ENCODE measurements at places on chromosomes 3 and 15.

DNA sequence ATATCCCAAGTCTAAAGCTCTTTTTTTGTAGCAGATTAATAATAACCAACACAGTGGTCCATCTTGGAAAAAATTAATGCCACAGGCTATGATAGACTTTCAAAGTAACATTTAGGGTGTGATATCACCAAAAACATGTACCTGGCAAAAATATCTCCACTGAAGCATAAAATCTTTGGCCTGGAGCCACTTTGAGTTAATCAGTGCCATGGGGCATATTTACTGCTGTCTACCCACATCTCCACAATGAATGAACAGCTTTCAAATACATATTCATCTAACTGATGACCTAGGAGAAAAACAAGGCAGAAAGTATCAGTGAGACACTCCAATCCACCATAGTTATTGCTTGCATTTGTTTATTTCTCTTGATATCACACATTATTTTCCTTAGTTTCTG, 296.0 kb upstream of the MDFIC2 start:
- DNase-seq, result no peak

- DNase-seq, result no peak
These were observed 37.5 kb downstream of the SEMA5B start for GRCh38 chr3:122989856-122990575.

GRCh38 chr3:148937467-148938255, 53.7 kb upstream of the GYG1 start:
- peak; percentile 69 for DNase-seq

DNA sequence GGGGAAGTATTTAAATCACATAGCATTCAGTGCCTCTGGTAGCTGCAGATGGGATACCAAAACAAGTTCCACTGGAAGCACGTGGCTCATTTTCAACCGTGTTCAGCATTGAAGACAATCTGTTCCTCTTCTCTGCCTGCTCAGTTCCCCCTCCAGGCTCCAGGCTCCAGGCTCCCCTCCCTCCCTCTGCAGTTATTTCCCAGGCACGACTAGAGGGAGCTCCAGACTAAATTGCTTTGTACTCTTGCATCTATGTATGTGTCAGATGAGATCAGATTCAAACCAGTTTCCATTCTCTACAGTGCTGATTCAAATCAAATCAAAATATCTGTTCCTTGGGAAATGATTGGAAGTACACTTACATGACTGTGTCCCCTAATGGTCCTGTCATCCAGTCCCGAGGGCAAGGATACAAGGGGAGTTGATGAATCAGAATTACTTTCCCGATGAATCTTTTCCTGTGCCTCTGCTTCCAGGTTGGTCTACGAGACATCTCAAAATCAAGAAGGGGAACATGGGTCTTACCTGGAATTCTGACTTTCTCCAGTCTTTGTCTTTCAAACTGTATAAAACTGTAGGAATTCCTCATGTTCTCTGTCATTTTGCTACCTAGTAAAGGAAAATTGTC, 600.5 kb downstream of the EDEM1 start:
- DNase-seq, result no peak

DNA sequence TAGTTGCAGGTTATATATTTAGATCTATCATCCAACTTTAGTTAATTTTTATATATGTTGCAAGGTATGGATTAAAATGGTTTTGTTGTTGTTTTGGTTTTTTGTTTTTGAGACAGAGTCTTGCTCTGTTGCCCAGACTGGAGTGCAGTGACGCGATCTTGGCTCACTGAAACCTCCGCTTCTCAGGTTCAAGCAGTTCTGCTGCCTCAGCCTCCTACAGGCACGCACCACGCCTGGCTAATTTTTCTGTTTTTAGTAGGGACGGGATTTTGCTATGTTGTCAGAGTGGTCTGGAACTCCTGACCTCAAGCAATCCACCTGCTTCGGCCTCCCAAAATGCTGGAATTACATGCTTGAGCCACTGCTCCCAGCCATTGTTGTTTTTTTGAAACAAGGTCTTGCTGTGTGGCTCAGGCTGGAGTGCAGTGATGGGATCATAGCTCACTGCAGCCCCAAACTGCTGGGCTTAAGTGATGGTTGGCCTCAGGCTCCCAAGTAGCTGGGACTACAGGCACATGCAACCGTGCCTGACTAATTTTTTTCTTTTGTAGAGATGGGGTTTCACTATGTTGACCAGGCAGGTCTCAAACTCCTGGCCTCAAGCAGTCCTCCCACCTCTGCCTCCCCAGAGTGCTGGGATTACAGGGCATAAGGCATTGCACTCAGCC, 92.0 kb downstream of the ZNF609 start:
- DNase-seq, result no peak

- no peak for DNase-seq
These were observed 11.3 kb downstream of the LYSMD4 start for GRCh38 chr15:99721896-99722295.

DNA sequence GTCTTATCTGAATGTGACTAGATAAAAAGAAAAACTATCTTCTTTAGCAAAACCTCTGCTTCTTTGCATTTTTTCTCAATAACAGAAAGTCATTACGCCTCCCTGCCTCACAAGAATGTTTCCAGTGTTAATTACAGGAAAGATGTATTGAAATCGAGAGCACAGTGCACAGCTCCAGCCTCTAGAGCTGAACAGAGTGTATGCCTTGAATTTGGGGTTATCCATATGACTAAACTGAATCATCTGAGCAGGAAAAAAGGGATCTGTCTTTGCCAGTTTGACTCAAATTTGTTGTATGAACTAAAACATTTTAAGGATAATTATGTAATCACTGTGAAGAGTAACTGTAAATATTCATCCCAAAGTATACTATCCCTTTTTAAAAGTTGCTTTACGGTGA, 149.1 kb upstream of the CGNL1 start:
- no peak for DNase-seq

- DNase-seq, result peak; percentile 88
These were observed 57.0 kb downstream of the NEK10 start for GRCh38 chr3:27312044-27312668.

GRCh38 chr3:128316481-128316891, 150.2 kb downstream of the DNAJB8 start:
- DNase-seq, result peak; percentile 45

GRCh38 chr3:44058022-44058867, 183.4 kb upstream of the TOPAZ1 start:
- DNase-seq, result peak; percentile 62

DNA sequence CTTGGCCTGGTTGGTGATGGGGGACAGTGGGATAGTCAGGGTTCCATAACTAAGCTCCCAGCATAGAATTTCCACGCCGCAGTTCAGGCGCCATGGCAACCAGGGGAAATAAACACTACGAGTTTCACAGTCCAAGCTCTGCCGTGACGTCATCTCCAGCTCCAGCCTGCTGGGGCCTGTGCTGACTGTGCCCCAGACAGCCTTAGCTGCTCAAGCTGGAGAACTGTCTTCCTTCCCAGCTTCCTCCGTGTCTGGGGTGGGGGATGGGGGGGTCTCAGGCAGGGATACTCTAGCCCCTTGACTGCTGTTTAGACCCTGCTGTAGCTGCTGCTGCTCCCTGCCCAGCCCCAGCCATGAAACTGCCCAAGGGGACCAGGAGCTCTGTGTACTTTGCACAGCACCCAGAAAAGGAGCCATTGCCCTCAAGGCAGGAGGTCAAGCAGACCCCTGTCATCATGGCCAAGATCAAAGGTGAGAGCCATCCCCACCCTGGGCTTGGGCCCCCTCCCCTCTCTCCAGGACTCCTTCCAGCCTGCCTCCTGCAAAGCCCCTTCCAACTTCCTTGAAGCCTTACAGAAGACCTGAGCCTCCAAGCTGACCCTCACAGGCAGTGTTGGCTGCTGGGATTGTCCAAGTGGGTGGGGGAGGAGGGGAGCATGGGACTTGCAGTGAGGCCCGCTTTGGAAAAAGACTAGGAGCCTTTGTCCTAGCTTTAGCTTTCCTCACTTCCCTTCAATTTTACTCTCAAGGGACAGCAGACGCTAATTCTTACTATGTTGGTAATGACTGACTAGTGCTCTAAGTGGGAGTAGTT, 11.4 kb upstream of the CSPG4 start:
- DNase-seq, result peak; percentile 97

- no peak for DNase-seq
These were observed 242.1 kb upstream of the CTDSPL start for GRCh38 chr3:37619568-37619967.

DNA sequence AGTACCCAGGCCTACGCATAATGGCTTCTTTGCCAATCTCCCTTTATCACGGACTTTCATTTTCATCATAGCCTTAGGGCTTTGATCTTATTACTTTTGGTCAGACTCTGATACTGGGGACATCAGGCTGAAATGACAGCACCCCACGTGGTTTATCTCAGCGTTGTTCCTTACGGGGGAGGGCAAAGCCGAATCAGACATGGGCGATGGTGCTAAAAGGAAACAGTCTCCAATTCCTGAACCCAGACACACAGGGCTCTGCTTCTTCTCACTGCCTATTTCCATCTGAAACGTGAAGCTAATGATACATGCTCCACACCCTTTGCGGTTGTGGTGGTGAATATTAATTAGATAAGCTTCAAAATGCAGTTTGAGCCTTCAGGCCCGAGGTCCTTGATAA, 59.4 kb upstream of the CD47 start:
- no peak for DNase-seq

- DNase-seq, result no peak
These were observed 47.9 kb downstream of the RGMA start for GRCh38 chr15:93041159-93041547.

- DNase-seq, result no peak
These were observed 81.3 kb downstream of the ABI3BP start for GRCh38 chr3:100911956-100912355.

DNA sequence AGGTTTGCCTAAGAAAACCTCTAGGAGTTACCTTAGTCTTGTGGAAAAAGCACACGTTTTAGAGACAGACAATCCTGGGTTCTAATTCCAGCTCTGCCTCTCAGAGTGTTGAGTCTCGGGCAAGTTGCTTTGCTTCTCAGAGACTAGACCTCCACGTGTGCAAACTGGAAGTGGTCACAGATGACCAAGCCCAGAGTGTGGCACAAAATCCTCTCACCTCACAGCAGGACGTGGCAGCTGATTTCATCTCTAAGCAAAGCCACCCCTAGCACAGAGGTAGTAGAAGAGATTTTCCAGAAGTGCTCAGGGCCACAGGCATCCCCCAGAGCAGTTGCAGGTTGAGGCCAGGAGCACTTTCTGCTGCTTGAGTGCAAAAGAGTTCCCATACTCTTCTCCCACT, 79.2 kb downstream of the CD47 start:
- DNase-seq, result no peak

DNA sequence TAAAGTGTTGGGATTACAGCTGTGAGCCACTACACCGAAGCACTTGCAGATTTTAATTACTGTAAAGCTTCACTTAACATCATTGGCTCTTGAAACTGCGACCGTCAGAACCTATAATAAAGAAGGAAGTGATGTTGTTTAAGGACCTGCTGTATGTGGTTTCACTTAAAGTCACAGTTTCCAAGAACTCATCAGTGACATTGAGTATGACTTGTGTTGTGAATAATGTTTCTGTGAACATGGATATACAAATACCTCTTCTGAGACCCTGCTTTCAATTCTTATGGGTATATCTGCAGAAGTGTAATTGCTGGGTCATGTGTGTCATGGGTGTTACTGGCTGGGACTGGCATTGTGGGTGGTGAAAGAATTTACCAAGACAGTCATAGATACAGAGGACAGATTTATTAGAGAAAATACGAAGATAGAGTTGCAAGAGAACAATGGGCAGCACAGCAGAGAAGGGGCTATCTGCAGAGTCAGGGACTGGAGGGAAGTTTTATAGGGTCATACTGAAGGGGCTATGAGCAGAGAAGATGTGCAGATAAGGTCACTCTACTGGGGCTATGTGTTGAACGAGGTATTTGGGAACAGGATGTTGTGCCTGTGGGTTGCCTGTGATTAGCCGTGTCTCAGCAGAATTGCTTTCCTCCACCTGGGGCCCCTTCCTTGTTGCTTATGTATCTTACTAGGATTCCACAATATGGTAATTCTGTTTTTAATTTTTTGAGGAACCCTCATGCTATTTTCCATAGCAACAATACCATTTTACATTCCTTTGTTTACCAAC, 4.5 kb downstream of the NDUFB5 start:
- no peak for DNase-seq

DNA sequence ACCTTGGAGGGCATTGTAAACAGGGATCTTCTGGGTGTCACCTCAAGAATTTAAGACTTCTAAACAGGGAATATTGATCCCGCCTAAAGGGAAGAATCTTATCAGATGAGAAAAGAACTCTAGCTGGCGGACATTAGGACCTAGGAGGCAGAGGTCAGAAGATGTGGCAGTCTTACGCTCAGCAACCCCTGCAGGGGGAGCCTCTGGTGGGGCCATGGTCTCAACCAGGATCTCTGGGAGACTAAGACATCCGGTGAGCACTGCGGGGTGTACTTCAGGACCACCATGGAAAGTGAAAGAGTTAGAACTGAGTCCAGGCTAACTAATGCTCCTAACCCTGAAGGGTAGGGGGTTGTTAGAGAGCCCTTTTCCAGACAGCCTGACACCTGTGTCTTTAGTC, 295.2 kb downstream of the VGLL3 start:
- no peak for DNase-seq

DNA sequence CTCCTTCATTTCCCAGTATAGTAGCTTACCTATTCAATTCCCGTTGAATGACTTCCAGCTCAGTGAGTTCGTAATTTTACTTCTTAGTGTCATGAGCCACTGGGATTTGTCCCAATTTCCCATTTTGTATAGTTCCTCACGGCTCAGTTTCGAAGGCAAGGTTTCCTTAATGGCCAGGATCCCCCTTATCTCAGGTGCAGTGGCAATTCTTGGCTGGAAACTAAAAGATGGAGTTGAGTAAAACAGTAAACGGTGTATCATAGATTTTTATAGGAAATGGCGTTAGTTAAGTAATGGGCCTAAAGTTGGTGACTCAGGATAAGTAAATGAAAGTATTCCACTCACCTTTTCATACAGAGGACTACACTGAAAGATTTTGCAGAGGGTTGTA, 522 bp upstream of the LMLN start:
- DNase-seq, result no peak

DNA sequence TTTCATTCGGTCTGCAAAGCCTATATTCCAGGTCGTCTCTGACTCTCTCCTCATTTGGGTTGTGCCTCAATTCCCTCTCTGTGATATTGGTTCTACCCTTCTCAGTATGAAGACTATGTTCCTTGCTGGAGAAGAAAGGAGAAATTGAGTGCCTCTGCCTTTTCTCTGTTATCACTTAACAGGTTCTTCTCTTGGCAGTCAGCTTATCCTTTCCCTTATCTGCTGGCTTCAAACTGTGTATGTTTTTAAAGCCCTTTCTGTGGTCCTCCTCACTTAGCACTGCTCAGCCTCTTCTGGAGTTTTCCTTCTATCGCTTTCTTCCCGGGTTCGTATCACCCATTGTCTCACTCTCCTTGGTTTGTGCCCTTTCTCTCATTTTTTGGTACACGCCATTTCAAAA, 65.3 kb upstream of the FSTL1 start:
- no peak for DNase-seq

DNA sequence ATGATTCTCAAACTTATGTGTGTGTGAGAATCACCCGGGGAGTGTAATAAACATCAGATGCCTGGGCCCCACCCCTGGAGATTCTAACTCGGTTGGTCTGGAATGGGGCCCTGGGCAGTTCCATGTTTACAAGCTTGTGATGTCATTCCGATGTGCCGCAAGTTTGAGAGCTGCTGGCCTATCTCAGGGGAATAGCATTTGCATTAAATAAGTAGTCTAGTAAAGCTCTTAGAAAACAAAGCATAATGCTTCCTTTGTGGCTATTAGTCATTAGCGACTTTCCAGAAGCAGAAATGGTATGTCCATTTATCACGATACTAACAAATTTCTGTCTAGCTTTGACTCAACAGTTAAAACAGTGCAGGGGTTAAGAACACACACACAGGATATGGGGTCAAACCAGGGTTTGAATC, 20.9 kb downstream of the PGBD4 start:
- DNase-seq, result peak; percentile 92

- DNase-seq, result no peak
These were observed 2.0 kb downstream of the LYSMD2 start for GRCh38 chr15:51735228-51736010.

- DNase-seq, result no peak
These were observed 268.8 kb downstream of the MEX3B start for GRCh38 chr15:81776976-81777375.

Measured in choroid plexus epithelial cell (primary cell).